ENCODE measurements at places on chromosomes 6 and 20.

DNA sequence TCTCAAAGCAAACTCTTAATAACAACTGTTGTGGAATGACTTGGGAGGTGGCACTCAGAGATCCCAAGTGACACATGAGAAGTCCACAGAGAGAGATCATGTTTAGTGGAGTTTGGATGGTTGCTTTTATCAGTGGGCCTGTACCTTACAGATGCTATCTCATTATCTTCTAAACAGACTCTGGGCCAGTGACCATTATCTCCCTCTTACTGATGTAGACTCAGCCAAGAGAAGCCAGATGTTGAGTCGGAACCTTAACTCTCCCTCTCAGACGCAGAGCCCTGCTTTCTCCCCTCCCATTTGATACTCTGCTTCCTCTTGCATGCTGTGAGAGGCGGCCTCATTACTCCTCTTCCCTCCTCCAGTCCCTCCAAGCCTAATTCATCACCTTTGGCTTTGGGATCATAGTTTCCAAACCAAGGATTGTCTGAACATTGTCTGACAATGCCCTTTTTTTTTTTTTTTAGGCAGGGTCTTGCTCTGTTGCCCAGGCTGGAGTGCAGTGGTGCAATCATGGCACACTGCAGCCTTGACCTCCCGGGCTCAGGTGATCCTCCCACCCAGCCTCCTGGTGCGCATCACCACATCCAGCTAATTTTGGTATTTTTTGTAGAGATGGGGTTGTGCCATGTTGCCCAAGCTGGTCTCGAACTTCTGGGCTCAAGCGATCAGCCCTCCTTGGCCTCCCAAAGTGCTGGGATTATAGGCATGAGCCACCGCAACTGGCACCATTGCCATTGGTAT is 4.5 kb upstream of the DDR1 start:
- DNase-seq: no peak

- DNase-seq: no peak
These were observed 25.0 kb downstream of the DDO start for GRCh38 chr6:110390404-110390803.

DNA sequence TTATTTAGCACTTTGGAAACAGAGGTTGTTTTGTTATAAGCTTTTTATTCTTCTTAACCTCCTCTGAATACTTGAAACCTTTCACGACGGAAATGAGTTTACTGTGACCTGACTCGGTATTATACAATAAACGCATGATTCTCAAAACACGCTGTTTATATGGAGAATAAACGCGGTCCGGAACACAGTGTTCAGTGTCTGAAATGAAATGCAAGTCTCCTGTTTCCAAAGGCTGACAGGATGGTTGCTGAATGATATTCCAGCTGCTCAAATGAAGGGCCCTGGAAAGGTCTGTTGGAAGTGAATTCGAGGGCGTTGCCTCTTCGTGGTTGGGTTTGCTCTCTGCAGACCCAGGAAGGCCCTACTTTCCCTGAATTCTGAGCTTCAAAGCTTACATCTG is 83.4 kb downstream of the RSPH3 start:
- no peak for DNase-seq

DNA sequence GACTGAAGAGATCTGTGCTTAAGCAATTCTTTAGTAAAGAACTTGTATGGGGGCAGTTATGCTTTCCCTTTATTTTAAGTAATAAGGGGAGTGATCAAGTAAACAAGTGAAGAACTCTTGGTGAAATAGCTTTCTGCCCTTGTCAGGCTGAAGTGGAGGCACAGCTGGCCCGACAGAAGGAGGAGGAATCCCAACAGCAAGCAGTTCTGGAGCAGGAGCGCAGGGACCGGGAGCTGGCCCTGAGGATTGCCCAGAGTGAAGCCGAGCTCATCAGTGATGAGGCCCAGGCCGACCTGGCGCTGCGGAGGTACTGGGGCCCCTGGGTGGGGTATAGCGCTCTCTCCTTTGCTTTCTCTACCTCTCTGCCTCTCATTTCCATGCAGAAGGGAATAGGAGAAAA is 143.3 kb downstream of the MYO6 start:
- no peak for DNase-seq

- DNase-seq: no peak
These were observed 108.6 kb downstream of the FIG4 start for GRCh38 chr6:109799664-109800063.
